ENCODE measurements at places on chromosomes 1 and 21.

GRCh38 chr1:239844833-239845232, 246.8 kb upstream of the FMN2 start:
- no peak for DNase-seq

DNA sequence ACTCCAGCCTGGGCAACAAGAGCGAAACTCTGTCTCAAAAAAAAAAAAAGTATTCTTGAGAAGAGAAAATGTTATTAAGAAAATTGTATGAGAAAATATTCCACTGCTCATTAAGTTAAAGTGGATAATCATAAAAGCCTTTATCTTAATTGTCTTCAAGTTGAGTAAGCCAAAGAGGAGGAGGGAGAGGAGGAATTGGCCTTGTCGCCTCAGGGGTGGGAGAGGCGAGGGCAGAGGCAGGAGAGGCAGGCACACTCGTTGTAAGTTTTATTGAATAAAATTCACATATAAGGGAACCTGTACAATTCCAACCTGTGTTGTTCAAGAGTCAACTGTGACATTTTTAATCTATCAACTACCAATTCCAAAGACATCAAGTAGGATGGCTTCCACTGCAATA, 820.3 kb downstream of the USP25 start:
- no peak for DNase-seq

GRCh38 chr21:36260802-36261201, 59.2 kb upstream of the MORC3 start:
- DNase-seq, result no peak

GRCh38 chr1:232973652-232974611, 23.5 kb downstream of the NTPCR start:
- DNase-seq, result no peak

DNA sequence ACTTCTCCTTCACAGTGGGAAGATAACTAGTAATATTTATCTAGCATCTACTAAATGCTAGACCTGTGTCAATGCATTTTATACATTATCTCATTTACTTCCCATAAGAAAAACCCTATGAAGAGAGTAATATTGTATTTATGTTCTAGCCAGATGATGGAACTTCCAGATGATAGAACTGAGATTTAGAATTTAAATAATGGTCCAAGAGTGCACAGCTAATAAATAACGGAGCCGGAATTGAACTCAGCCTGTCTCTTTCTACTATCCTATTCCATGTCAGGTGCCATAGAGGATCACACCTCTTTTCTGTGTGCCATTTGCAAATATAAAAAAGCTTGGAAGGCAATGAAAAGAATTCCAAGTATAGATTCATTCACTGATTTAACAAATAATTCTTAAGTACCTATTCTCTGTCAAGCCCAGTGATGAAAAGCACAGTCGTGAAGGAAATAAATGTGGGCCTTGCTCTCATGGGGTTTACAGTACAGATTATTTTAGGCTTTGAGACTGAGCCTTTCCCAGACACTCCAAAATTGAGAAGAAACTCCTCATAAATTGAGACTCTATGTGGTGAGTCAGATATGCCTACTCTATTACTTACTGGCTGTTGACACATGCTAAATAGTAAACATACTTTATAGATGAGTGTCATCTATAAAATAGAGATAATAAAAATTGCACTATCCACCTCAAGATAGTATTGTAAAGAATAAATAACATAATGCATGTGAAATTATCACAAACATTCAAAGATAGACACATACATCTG, 378.0 kb upstream of the PRMT6 start:
- DNase-seq, result no peak

DNA sequence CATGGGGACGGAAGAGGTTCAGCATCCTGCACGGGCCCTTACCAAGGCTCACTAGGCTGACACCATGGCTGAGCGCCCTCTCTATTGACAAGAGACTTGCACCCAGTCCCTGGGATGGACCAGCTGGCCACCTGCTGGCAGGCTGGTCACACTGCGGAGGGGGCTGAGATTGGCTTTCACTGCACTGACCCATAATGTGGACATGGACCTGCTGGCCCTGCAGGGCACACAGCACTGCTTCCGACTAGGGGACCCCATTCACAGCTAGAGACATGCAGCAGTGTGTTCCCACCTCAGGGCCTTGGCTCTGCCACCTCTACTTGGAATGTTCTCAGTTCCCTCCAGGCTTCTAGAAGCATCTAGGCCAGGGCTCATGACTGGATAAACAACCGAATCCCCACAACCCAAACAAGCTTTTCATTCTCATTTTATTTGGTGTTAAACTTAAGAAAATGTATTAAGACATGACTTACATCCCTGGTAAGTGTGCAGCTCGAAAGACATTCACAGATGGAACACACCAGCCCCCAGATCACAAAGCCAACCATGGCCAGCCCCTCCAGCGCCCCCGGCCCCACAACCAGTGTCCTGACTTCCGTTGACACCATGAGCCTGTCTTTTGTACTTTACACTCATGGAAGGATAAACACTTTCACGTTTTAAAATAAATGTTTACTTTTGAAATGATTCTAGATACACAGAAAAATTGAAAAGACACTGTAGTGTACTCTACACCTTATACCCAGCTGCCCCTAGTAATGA, 9.3 kb upstream of the SRARP start:
- no peak for DNase-seq

DNA sequence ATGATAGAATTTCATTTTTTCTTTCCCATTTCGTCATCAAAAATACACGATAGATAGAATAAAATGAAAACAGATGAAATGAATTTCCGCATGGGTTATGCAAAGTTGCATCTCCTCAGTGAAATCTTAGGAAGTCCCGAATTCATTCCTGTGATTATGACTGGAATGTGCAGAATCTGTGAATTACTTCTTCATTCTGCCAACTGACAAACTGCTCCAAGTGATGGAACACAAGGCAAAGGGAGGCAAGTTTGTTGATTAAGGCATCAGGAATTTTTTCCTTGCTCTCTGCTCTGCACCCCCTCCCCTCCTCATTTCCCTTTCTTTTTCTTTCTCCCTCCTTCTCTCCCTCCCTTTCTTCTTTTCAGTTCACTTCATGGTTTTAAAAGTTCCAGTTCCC, 37.0 kb upstream of the ADGRL4 start:
- DNase-seq, result peak; percentile 45

- DNase-seq, result no peak
These were observed 123.3 kb downstream of the KCNN3 start for GRCh38 chr1:154746622-154747299.

- DNase-seq, result no peak
These were observed 177.5 kb downstream of the HIVEP3 start for GRCh38 chr1:41741244-41741643.

DNA sequence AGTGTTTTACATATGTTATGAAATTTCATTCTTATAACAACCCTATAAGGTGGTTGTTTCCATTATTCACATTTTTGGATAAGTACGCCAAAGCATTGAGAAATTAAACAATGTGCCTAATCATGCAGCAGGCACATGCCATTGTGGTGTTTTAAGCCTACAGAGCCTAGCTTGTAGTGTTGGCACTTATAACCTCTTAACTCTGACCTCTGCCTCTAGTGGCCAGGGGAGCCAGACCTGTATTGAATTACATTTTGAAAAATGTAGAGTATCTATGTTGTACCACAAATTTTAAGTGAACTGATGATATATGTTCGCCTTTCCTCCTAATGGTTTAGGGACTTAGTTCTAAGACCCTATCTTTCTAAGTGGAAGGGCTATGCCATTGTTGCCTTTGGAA, 61.0 kb downstream of the KCNK2 start:
- no peak for DNase-seq

GRCh38 chr1:59596432-59596831, 218.3 kb upstream of the HOOK1 start:
- DNase-seq, result no peak

GRCh38 chr1:31193729-31194128, 46.0 kb downstream of the NKAIN1 start:
- no peak for DNase-seq

GRCh38 chr1:20183616-20184271, 2.2 kb upstream of the UBXN10 start:
- no peak for DNase-seq

DNA sequence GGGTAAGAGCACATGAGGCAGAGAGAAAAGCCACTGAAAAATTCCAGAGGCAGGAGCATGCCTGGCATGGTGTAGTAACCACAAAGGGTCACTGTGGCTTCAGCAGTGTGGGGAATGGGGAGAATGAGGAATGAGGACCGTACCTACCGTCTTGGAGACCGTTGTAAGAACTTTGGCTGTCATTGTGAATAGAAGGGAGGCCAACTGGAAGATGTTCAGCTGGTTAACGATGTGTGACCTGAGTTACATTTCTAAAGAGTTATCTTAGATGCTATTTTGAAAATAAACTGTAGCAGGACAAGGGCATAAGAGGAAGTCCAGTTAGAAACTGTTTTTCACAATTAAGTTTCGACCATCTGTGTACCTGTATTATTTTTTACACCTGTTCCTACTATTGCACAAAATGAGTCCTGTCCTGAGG, 365.5 kb upstream of the SGIP1 start:
- peak; percentile 21 for DNase-seq

GRCh38 chr1:3030663-3031381, 9.6 kb downstream of the ACTRT2 start:
- no peak for DNase-seq

DNA sequence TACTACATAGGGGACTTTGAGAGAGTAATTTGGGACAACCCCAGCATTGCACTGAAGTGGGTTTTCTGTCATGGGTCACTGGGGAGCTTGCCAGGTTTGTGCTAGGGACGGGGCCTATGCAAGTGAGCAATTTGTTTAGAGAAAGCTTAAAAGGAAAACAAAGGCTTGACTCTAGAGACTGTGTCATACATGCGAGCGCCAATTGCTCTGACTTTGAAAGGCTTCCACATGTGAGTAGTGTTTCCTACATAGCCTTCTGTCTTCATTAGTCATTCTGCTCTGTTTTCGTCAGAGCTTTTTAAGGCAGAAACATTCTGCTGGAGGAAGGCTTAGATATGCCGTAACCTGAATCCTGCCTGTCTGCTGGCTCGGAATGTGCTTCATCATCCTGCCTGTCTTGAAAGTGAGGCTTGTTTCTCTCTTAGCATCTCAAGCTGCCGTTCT, 28.4 kb downstream of the TRIM45 start:
- DNase-seq, result peak; percentile 97

DNA sequence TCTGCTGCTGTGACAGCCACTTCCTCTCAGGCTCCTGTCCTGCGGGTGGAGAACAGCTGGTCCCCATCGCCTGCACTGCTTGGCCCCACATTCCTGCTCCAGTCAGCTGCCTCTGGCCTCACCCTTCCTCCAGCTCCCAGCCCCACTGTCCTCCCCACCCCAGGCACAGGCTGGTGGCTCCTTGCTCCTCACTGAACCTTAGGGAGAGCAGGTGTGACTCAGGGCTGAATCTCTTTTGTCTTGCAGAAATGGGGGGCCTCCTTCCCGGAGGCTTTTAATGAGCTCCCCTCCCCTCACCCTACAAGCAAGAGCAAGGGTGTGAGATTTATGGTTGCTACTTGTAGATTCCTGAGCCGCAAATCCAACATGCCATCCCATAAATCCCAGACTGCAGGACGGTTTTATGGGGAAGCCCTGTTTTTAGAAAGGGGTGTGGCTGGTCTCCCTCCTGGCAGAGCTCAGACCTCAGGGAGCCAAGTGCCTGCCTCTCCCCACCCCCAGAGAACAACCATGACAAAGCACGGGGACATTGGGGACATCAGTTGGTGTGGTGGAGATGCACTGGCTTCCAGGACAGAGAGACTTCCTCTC, 15.2 kb downstream of the CDK18 start:
- DNase-seq, result no peak

GRCh38 chr21:25977068-25977611, 193.4 kb downstream of the APP start:
- DNase-seq, result no peak

DNA sequence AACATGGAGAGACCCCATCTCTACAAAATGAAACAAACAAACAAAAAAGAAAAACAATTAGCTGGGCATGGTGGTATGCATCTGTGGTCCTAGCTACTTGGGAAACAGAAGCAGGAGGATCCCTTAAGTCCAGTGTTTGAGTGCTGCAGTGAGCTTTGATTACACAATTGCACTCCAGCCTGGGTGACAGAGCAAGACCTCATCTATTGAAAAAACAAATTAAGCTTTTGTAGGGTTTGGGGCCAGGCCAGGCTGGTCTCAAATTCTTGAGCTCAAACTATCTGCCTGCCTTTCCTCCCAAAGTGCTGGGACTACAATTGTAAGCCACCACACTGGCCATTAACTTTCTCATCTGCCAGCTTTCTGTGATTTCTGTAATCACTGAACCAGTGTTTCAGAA, 27.2 kb downstream of the NIPAL3 start:
- DNase-seq, result no peak

DNA sequence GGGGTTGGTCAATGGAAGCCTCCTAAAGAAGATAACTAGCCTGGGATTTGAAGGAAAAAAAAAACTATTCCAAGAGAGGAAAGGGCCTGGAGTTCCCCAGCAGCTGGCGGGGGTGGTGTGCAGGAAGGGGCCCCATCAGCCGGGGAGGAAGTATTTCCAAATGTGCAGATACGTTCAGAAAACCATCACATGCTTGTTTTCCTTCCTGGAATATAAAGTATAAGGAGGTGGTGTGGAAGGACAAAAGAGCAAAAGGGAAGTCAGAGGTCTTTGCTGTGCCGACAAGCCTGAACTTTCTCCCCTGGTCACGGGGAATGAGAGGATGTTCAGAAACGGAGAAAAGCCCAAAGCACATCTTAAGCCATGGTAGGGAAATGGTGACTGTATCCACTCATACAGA, 72.0 kb upstream of the BACE2 start:
- no peak for DNase-seq

- DNase-seq, result no peak
These were observed 4.1 kb upstream of the CCDC24 start for GRCh38 chr1:43987159-43987902.

GRCh38 chr1:176625365-176625764, 162.4 kb downstream of the PAPPA2 start:
- no peak for DNase-seq

GRCh38 chr1:158007667-158008386, 14.4 kb downstream of the KIRREL1 start:
- no peak for DNase-seq

GRCh38 chr21:35342440-35342839, 293.3 kb upstream of the RUNX1 start:
- no peak for DNase-seq

DNA sequence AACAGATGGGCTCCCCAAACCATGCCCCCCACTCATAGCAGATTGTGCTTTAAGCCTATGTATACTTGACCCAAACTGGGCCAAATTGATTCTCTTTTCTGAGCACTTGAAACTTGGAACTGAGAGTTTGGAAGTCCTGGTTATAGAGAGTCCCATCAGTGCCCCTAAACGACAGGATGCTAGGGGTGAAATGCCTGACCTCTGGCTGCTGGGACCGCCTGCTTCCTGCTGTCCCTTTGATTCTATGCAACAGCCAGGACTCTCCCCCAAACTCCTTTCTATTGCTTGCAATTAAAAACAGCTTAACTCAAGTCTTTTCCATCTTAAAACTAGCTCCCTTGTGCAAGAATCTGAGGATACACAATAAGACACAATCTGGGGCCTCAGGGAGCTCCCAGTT, 4.7 kb downstream of the C1orf210 start:
- DNase-seq, result no peak
